ENCODE measurements at places on chromosomes 6 and 20.

DNA sequence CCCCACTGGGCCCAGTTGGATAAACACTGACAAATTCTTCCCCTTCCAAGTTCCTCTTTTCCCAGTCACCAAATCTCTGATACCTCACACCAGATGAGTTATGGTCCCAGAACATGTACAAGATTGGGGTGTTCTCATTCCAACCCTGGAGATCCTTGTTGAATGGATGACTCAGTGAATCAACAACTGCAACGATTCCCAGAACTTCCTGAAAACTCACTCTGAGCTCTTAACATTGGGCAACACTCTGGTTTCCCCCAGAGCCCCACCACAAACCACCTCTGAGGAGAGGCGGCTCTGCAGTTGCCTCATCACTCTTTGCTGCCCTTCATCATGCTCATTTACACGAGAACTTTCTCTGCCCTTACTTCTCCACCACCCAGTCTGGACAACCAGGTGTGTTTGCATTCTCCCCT, 115.2 kb downstream of the MRPL14 start:
- DNase-seq, result no peak

DNA sequence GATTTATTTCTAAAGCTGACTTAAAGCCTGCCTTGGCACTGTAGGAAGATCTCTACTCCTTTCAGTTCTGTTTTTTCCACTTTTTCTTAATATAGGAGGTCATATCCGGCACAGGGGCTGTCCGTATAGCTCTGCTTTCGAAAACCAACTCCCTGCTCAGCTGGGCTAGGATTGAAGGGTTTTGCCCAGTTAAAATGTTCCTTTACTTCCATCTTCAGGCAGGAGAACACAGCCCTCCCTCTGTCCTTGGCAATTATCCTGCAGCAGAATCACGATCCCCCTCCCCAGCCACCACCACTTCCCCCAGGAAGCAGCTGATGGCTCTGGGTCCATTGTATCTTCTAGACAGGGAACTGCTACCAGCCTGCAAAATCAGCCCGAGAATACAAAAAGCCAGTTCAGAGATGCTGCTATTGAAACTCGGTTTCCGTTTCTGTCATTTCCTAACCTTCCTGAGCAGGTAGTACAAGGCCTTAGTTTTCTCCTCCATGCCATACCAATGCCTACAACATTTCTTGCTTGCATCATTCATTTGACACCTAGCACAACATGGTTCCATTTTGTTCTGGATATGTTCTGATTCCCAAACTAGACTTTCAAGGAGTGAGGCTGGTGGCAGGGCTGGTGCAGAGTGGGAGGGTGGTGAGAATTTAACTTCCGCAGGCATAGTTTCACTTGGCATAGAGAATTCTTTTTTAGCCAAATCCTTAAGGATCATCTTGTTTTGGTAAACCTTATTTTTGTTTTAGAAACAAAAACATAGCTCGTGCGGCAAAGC, 53.9 kb downstream of the FAM50B start:
- DNase-seq, result no peak

GRCh38 chr6:74656453-74656852, 549.4 kb downstream of the COL12A1 start:
- no peak for DNase-seq

- DNase-seq, result no peak
Measured at GRCh38 chr20:49466114-49466912, 16.2 kb downstream of the KCNB1 start.

DNA sequence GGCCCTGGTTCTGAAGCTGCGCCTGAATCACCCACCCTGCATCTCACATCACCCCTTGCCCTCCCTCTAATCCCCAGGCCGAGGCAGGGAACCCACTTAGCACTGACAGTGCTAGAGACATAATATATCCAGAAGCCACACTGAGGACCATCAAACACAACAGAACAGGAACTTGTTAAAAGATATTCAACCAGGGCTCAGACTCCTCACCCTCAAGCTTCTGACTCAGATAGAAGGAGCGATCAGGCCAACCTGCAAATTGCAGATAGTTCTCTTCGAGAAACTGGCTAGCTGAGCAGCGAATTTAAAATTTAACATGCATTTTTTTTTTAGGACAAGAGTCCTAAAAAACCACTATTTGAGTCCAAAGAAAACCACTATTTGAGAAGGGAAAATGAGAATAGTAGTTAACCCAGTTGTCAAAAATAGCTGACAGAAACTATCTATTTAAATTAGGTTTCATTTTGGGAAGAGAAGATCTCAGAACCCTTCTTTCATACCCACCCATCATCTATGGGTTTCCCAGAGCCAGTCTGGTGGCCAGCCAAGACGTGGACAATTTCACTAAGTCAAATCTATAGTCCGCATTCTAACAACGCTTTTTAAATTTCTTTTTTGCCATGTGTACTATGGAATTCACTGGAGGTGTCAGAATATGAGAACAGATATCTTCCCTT, 95.6 kb downstream of the OPRM1 start:
- DNase-seq, result no peak

DNA sequence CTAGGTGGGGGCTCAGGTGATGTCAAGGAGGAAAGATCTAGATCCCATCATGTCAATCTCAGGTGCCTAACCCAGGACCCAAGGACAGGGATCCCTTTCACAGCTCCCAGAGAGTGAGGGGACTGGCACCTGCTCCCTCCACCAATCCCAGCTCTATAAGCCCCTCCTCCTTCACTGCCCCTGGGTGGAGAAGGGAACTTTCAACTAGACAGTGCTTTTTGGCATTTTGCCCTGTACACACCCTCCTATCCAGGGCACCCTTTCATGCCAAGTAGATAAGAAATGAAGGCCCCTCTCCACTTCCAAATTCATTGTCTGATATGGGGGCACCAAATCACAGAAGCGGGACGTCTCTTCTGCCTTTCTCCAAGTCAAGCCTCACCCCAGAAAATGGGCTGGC, 61.6 kb downstream of the MDGA1 start:
- DNase-seq, result no peak

GRCh38 chr20:45873409-45874103, 7.5 kb upstream of the ZSWIM1 start:
- DNase-seq, result no peak

GRCh38 chr6:43520097-43520496, 3.2 kb downstream of the POLR1C start:
- DNase-seq, result no peak

- no peak for DNase-seq
Measured at GRCh38 chr6:81906709-81907204, 154.3 kb upstream of the TENT5A start.

DNA sequence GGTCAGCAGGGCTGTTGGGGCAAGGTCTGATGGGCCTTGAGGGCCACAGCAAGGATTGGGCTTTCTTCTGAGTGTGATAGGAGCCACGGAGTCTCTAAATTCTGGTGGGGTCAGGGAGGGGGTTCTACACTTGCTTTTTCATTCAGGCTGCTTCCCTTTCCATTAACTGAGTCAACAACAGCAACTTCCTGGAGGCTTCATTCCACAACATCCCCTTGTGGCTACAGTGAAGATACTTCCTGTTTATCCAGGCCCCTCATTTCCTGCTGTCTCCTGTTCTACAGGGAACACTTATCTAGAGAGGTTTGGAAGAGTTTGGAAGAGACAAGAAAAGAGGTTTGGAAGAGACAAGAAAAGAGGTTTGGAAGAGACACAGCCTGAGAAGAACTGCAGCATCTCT, 144.8 kb upstream of the ENPP5 start:
- no peak for DNase-seq

DNA sequence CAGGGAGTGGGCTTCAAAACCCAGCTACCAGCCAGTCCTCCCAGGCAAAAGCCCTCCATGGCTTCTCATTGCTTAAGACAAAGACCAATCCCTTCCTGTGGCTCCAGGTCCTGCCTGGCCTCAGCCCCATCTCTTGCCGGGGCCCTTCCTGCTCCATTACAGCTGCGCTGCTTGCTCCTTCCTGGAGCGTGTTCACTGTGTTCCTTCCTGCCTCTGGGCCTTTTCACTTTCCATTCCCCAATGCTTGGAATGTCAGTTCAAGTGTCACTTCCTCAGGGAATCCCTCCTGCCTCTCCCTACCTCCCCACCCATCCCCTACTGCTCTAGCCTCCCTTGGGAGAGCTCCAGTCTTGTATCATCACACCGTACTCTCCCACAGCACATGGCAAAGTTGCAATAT, 11.1 kb upstream of the ITPR3 start:
- DNase-seq, result no peak

- no peak for DNase-seq
Measured at GRCh38 chr20:64176971-64177370, 12.7 kb downstream of the MYT1 start.

DNA sequence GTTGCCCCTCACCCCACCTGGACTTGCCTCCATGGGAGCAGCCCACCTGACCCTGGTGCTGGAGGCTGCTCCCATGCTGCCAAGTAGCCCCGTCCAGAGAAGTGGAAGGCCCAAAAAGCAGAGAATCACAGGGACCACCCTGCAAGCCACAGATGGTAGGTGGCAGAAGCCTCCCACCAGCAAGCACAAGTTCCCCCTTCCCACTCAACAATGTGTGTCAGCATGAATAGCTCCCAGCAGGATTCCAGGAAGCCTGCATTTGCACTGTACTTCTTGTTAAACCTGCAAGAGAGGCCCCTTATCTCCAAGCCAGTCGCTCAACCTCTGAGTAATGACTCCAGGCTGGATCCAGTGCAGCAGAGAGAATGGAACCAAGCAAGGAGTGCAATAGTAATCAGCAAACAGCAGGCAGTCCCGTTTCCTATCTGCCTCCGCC, 180.8 kb upstream of the CST7 start:
- DNase-seq, result no peak

DNA sequence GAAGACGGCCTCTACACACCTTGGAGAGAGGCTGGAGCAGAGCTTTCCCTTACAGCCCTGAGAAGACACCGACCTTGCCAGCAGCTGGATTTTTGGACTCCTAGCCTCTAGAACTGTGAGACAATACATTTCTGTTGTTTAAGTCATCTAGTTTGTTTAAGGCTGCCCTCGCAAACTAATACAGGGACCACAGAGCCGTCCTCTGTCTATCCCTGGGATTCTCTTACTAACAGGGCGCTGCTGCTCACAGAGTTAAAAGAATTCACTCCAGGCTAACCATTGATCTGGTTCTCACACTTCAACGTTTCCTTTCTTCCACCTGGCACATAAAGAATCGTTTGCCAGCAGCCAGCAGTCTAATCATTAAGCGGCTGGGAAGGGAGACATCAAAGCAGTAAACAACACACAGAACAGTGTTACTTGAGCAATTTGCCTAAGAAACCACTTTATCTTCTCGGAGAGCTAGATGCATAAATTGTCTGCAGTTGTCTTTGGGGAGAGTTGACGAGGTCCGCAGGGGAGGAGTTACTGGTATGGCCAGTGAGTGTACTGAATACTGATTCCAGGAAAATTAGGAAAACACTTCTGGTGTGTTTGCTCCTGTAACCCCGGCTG, 103.5 kb upstream of the AKAP12 start:
- no peak for DNase-seq

DNA sequence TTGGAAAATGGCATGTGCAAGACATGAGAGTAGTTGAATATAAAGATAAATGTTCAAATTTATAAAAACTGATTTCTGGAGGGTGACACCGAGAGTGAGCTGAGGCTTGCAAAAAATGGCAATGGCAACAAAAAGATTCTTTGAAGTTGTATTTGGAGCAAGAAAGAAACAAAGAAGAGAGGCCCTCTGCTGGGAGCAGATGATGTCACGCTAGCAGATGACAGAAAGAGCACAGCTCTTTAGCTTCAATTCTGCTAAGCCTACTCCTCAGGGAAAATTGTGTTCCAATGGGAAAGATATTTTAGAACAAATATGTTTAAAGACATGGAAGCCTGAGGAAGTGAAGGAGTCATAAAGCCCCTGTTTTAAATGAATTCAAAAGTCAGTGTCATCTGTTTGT, 125.3 kb upstream of the NOX3 start:
- DNase-seq, result no peak

- DNase-seq, result no peak
Measured at GRCh38 chr6:106247733-106248132, 77.8 kb downstream of the ATG5 start.

DNA sequence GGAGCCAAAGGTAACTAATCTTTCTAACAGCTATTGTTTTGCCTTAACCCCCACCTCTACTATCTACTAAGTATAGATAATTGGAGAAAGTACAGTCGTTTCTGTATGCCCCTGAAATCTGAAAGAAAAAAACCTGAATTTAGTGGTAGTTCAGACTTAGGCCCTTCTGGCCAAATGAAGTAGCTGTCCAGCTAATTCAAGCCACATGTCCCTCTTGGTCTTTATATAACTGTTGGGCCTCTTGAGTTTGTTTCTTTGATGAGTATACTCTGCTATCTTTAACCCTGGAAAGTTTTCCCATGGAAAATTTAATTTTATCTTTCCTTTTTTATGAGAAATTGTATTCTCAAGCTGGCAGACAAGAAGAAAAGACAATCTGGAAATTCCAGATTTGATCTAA, 73.0 kb upstream of the FAM8A1 start:
- DNase-seq, result no peak

DNA sequence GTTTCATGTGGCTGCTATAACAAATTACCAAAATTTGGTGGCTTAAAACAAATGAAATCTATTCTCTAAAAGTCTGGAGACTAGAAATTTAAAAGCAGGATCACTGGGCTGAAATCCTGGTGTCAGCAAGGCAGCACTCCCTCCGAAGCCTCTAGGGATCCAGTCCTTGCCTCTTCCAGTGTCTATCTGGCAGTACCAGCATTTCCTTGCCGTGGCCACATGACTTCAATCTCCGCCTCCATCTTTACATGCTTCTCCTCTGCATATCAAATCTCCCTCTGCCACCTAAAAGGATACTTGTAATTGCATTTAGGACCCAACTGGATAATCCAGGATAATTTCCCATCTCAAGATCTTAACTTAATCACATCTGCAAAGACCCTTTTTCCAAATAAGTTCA, 30.2 kb downstream of the ARHGAP18 start:
- DNase-seq, result no peak

- DNase-seq, result no peak
Measured at GRCh38 chr6:128731249-128732165, 151.4 kb upstream of the LAMA2 start.

DNA sequence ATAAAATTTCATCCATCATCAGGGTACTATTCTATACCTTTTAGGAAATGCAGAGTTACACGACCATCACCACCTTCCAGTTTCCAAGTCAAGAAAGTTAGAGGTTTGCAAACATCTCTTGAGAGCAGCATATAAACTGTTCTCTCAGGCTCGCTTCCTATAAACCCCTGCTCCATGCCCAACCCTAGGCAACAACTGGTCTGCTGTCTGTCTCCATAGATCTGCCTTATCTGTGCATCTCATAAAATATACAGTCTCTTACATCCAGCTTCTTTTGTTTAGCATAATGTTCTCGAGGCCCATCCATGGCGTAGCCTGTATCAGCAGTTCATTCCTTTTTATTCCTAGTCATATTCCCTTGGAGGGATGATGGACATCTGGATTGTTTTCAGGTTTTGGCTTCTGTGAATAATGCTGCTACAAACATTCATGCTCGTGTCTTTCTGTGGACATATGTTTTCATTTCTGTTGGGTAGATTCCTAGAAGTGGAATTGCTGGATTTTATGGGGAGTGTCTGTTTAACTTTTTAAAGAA, 6.1 kb downstream of the PTPRT start:
- no peak for DNase-seq

- no peak for DNase-seq
Measured at GRCh38 chr6:87250019-87250418, 72.4 kb upstream of the SMIM8 start.

- no peak for DNase-seq
Measured at GRCh38 chr6:30991891-30992290, 8.4 kb downstream of the MUC21 start.
